ENCODE measurements at places on chromosomes 6 and 20.

DNA sequence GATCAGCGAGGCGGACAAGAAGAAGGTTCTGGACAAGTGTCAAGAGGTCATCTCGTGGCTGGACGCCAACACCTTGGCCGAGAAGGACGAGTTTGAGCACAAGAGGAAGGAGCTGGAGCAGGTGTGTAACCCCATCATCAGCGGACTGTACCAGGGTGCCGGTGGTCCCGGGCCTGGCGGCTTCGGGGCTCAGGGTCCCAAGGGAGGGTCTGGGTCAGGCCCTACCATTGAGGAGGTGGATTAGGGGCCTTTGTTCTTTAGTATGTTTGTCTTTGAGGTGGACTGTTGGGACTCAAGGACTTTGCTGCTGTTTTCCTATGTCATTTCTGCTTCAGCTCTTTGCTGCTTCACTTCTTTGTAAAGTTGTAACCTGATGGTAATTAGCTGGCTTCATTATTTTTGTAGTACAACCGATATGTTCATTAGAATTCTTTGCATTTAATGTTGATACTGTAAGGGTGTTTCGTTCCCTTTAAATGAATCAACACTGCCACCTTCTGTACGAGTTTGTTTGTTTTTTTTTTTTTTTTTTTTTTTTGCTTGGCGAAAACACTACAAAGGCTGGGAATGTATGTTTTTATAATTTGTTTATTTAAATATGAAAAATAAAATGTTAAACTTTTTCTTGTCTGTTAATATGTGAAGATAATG is 2.2 kb downstream of the HSPA1B start:
- DNase-seq: no peak

DNA sequence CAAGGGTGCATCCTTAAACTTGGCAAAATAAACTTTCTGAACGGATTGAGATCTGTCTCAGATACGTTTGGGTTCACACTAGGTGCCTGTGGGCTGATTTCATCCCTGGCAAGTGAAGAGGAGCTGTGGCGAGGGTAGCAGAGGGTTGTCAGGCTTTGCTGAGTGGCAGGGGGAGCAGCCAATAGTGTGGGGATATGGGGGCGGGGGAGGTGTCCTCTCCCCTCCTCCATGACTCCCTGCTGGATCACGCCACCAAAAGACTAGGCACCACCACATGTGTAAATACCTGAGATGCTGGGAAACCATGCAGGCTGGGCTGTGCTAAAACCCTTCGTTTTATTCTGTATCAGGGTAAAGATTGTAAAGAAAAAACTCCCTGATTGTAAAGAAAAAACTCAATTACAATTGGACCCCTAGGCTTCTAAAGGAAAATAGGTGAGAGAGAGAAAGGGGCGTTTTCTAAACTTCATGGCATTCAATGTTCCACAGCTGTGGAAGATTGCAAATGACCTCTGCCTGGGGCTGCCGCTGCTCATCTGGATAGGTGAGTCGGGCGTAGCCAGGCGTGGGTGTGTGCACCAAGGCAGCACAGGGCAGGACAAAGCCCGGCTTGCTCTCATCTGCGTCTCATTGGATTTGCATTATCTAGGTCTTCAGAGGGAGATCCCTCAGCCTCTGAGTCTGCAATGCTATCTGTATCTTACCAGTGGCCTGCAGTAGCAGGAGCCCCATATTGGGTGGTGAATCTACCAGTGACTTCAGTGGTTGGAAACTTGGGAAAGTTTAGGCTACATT is 26.9 kb upstream of the ADTRP start:
- DNase-seq: no peak

GRCh38 chr6:16472349-16473069 is 234.1 kb downstream of the GMPR start:
- DNase-seq: no peak

GRCh38 chr6:160911949-160912348 is 79.6 kb upstream of the MAP3K4 start:
- no peak for DNase-seq

- DNase-seq: no peak
These were observed 26.7 kb downstream of the FOXO3 start for GRCh38 chr6:108587258-108588059.

GRCh38 chr6:110043366-110043994 is 65.4 kb downstream of the GPR6 start:
- DNase-seq: no peak

GRCh38 chr20:62287759-62288534 is 14.8 kb upstream of the ADRM1 start:
- no peak for DNase-seq

GRCh38 chr20:59349277-59349676 is 48.9 kb downstream of the EDN3 start:
- DNase-seq: no peak

GRCh38 chr6:129485746-129486145 is 224.2 kb downstream of the ARHGAP18 start:
- DNase-seq: no peak

DNA sequence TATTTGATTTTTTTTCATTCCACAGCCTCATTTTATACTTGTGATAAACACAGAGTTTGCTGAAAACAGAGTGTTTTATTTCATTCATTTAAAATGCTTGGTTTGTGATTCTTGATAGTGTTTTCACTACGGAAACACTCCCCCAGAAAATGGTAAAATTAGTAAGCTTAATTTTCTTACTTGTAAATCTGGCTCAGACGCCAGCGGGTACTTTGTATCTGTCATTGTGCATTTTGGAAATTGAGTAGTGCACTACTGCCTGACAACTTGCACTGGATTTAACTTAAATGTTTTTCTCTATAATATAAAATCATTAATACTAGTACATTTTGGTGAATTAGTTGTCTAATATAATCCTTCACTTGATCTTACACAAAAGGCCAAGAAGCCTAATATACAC is 37.0 kb upstream of the HINT3 start:
- DNase-seq: no peak

- no peak for DNase-seq
These were observed 29.4 kb downstream of the NUDT3 start for GRCh38 chr6:34362909-34363680.

GRCh38 chr20:19901226-19901625 is 115.9 kb upstream of the NAA20 start:
- DNase-seq: no peak

DNA sequence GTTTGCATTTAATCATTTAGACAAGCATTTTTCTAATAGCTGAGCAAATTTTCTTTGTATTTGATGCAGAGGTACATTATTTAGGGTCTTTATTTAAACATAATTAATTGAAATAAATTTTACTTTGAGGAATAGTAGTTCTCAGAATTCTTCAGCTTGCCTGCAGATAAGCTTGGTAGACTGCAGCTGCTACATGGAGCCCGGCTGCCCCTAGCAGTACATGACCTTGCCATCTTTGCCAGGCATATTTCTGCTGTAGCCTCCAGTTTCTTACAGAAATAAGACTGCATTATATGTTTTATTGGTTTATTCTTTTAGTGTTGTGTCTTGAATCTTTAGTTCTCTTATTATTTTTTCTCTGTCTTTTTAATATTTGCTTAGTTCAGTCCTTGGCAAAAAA is 396.8 kb downstream of the QKI start:
- no peak for DNase-seq

- no peak for DNase-seq
These were observed 136.1 kb upstream of the SULF2 start for GRCh38 chr20:47921408-47921807.

- no peak for DNase-seq
These were observed 38.2 kb upstream of the TTPAL start for GRCh38 chr20:44437497-44437896.

DNA sequence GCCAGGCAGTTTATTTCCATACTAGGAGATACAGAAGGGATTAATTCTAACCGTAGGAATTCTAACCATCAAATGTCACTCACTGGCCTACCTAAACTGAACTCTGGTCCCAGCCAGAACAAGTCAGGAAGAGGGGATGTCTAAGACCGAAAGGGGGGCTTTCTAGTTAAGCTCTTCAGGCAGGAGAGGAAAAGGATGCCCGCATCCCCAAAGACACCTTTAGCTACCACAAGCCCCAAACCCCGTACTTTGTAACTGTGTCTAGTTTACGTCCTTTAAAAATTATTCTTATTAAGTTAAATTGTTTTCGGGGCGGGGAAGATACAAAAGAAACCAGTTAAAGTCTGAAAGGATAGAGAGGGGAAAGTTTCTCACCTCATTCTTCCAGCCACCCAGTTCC is 1.2 kb upstream of the ZNF76 start:
- DNase-seq: no peak

DNA sequence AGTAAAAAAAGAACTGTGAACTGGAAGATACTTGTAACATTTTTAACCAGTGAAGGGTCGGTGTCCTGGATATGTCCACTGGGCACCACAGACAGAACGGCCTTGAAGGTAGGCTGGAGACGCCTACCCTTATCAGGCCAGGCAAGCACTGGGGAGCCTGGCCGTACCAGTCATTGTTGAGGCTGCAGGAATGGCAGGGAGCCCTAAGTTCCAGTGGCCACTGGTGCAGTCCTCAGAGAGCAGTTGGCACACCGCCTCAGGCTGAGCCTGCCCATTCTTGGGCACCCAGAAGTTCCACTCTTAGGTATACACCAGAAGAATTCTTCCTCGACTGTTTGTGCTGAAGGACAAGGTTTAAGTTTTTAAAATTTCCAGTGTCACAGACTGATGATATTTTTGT is 20.5 kb downstream of the DNAJC5 start:
- DNase-seq: no peak

GRCh38 chr20:3658716-3659491 is 4.3 kb downstream of the GFRA4 start:
- no peak for DNase-seq

DNA sequence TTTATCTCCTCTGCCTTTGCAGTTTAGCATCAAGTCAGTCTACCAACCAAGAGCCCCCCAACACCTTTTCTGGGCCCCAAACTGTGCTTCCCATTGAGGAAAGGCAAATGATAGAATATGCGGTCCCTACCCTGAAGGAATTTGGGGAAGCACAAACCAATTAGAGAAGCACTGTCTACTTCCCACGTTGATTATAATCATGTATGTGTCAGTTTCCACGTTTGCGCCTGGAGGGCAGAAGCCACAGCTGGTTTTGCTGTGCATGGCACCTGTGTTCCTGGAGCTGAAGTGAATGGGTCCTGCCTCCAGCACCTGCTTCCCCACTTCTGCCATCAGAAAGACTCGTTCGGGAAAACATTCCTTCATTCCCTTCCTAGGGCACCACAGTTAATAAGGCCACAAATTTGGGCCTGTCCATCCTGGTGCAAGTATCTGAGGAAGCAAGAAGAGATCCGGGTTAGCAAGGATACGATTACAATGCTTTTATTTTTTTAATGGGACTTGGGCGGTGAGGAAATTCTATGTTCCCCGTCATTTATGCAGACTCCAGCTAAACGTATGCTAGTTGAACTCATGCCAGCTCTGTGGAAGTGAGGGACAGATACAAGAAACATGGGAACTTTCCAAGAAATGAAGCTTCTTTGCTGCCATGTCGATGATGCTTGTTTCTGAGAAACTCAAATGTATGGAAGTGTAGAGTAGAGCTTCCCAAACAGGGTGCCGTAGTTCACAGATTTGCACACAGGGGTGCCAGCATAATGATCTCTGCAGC is 333.5 kb downstream of the NRN1 start:
- DNase-seq: no peak

GRCh38 chr20:63093966-63094766 is 87.4 kb upstream of the BHLHE23 start:
- DNase-seq: no peak

DNA sequence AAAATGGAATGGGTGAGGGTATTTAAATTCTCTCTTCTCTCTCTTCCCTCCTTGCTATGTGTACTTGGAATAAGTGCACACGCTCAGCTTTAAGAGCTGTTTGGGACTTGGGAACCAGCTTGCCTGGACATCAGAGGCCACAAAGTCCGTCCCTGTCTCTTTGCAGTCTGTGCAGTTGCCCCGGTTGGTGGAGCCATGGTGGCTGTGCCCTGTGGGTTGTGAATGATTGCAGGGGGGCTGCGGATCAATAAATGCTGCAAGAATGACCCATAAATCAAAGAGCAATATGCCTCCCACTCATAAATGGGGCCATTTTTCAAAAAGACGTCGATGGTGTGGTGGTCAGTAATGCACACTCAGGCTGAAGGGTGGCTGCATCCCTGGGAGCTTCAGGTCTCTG is 135.1 kb upstream of the CST7 start:
- DNase-seq: no peak

Data from activated naive CD8-positive, alpha-beta T cell treated with anti-CD3 and anti-CD28 coated beads for 36 hours (primary cell).